ENCODE measurements at places on chromosomes 4 and X. TPM values are rescaled to one million over a fixed set of nuclear protein-coding genes. Genes with fewer than 3 reads are reported as not detected.

DNA sequence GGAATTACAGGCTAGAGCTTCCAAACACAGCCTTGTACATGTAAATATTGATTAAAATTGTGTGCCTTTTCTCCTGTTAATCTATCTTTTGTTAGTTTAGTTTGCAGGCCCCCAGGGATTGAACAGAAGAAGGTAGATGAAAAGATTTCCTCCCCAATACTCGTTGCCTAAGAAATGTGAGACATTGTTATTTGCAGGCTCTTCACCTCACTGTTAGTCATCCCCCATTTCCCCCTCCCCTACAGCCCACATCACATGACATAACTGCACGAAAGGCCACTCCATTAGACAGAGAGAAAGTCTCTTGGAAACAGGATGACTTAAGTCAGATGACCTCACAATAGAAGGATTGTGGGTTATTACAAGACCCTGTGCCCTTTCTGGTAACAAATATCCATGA is 13.3 kb upstream of the MID1 start:
- peak; percentile 21 for DNase-seq

DNA sequence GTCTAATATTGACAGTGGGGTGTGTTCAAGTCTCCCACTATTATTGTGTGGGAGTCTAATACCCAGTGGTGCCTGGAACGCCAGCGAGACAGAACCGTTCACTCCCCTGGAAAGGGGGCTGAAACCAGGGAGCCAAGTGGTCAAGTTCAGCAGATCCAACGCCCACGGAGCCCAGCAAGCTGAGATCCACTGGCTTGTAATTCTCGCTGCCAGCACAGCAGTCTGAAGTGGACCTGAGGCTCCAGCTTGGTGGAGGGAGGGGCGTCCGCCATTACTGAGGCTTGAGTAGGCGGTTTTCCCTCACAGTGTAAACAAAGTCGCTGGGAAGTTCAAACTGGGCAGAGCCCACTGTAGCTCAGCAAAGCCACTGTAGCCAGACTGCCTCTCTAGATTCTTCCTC is 407.3 kb downstream of the DMD start:
- no peak for DNase-seq

DNA sequence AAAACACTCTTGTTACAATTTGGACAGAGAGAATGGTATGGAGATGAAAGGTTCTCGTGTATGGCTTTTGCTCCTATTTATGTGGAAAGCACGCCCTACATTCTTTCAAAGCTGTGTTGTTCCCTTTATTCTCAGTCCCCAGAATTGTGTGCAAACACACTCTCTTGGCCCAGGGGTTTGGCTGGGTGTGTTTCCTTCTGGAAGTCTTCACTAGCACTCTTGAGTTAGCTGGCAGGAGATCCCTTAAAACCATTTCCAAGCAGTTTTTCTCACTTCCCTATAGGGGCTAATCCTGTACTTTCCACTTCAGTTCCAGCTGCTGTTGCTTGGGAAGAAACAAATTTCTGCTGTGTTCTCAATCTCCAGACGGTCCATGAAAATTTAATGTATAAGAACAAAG is 35.1 kb downstream of the FHL1 start:
- no peak for DNase-seq

GRCh38 chr4:184293552-184293951 is 75.9 kb upstream of the ENPP6 start:
- no peak for DNase-seq

- DNase-seq: no peak
Observed at GRCh38 chr4:119536572-119537528, 91.8 kb downstream of the PDE5A start.

DNA sequence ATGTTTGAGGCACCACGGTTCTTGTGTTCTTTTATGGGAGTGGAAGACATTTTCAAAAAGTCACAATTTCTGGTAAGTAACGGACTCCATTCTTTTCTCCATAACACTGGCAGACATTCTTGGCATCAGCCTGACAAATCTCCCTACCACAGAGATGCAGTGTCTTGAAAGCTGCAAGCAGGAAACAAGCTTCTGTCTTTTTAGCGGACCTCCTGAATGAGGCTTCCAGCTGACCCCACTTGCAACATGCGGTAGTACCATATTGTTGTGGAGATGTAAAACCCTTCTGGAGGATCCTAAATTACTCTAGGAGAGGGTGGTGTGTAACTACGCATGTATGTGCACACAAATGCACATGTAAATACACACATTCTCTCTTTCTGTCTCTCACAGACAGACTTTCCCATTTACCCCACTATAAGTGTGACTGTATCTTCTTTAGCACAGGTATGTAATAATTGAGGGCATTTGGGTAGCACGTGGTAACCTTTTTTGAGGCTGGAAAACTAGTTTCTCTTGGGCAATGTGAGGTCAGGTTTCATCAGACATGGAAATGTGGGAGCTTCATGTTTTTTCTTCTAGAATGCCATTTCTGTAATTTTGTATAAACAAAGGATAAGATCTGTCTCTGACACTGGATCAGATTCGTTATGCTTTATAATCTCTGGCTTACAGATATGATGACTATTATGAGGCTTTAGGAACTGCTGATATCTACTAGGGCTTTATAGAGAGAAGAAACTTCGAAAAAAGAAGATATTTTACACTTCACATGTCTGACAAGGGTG is 130.1 kb downstream of the MGST2 start:
- no peak for DNase-seq

- no peak for DNase-seq
Observed at GRCh38 chr4:2320152-2320551, 58.2 kb upstream of the MXD4 start.

The CNGA1 gene
- 0.28 TPM for total RNA-seq

The ZMAT1 gene
- total RNA-seq: 15.2 TPM

The CRMP1 gene
- total RNA-seq: not detected

The FAM53A gene
- 10.9 TPM for total RNA-seq

The DSPP gene
- not detected for total RNA-seq

All from thoracic aorta (tissue), 2 donors.